ENCODE measurements at places on chromosomes 16 and 17.
A peak's percentile ranks its signal among the peaks of the same experiment; 100 is the strongest.

DNA sequence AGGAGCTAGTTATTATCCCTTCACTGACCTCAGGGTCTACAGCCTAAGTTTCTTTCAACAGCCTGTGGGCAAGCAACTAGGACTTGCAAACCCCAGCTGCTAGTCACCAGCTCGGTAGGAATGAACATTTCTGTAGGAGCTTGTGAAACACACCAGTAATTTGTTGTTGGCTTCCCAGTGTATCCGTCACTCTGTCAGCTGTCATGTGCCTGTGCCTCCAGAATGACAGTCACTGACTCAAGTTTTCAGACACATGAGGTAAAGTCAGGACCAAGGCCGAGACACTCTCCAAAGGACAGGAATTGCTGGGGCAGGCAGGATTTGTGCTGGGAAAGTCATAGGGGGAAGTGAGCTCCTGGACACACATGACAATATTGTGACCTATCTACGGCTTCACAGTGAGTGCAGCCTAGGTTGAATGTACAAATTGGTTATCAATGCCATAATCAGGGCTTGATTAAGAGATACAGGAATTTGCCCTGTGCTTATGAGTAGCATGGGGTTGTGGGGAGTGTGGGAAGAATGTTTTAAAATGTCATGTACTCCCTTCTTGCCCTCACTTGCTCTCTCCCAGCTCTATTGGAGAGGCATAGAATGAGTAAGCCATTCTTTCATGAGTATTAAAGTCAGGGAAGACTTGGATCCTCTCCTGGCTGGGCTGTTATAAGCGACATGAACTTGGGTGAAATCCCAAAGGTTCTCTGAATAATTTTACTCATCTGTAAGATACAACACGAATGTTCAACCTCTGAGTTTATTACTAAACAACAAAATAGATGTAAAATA is 391.4 kb downstream of the UTP18 start:
- no peak for DNase-seq

- no peak for DNase-seq
Observed at GRCh38 chr17:83151442-83152226, 72.2 kb downstream of the METRNL start.

GRCh38 chr17:64185101-64185500 is 55.2 kb upstream of the ERN1 start:
- no peak for DNase-seq

DNA sequence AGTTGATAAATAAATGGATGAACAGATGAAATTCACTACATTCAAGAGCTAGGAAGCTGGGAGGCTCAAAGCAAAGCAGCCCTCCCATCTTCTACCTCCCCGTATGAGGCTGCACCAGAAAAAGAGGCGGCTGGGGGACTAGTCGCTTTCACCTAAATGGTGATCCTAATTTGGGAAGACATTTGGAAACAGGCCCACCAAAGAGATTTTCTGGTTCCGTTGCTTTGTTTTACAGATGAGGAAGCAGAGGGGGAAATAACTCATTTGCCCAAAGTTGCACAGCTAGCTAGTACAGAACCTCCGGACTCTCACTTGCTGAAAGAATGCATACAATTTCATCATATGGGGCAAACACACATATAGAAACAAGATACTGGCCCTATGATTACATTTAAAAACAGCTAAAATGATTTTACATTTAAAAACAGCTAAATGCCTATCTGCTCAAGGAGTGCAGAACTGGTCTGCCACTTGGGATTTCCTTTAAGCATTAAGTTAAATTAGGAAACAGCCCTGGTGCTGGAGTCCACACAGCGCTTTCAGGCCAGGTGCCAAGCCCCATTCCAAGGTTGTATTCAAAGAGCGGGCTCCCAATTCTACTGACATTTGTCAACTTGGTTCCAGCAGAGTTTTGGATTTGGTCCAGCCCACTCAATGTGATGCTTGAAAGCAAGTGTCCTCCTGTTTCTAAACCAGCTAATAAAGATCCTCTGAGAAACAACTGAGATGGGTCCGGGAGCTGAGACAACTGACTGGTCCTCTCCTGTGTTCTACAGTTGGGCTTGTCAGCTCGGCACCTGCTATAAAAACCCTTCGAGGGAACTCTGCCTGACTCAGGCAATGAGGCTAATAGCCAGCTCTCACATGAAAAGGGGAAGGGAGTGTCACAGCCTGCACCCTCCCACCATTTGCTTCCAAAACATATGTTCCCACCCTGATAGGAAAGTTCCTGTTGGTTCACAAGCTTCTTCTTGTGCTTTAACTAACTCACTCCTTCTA is 11.7 kb downstream of the ERN1 start:
- DNase-seq, result no peak

GRCh38 chr16:56488035-56488434 is 31.8 kb downstream of the BBS2 start:
- DNase-seq, result no peak

DNA sequence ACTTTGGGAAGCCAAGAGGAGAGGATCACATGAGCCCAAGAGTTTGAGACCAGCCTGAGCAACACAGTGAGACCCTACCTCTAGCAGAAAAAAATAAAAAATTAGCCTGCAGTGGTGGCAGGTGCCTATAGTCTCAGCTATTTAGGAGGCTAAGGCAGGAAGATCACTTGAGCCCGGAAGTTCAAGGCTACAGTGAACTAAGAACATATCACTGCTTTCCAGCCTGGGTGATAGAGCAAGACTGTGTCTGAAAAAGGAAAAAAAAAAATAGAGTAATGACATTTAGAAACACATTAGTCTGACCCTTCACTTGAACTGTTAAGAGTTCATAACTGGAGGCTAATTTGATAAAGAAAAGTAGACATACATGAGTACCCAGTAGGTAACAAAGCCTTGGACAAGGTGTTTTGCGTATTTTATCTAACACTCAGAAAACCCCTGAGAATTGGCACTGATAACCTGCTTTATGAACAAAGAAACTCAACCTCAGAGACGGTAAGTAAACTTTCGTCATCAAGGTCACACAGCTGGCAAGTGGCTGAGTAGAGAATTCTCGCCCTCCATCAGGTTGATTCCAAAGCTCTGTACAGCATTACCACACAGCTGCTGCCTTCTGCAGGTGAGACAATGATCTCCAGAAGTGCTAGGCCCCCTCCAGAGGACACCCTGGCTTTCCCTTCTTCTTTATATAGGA is 101.1 kb downstream of the SMG6 start:
- no peak for DNase-seq

- no peak for DNase-seq
Observed at GRCh38 chr17:61464843-61465180, 12.6 kb downstream of the TBX4 start.

DNA sequence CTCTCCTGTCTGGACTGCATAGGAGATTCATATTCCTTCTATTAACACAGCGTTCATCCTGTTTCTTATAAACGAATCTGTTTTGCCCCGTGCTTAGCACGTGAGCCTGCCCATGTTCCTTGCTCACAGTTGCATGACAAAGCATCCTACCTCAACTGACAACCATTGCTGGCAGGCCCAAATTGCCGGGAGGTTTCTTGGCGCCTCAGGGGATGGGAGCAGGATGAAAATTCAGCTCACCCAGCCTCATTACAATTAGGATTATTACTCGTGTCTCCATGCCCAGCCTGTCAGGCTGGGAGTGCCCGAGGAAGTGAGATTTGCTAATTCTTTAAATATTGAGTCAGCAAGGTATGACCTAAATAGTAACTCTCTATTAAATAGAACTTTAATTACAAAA is 36.7 kb upstream of the HELZ start:
- no peak for DNase-seq

GRCh38 chr17:33040461-33040860 is 48.8 kb downstream of the SPACA3 start:
- no peak for DNase-seq

- no peak for DNase-seq
Observed at GRCh38 chr16:79037521-79038373, 562.8 kb downstream of the MAF start.

- DNase-seq, result no peak
Observed at GRCh38 chr16:3889059-3889458, 8.5 kb upstream of the CREBBP start.

- DNase-seq, result peak; percentile 39
Observed at GRCh38 chr17:27241346-27241946, 52.5 kb upstream of the WSB1 start.

DNA sequence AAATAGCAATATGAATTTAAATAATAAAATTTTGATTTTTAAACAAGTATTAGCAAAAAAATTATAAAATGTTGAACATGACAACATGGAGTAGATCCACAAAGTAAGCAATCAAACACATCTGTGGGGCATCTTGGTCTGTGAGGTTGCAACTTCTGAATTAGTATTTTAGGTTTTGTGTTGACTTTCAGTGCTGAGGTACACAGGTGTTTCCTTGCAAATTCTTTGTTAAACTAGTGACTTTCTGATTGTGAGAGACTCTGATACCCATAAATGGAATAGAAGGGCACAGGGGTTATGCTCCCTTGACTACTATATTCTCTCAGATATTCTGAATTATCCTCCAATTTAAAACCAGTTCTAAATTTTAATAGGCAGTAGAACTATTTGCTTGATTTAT is 841.7 kb downstream of the CDH8 start:
- no peak for DNase-seq

GRCh38 chr16:2519711-2520080 is 475 bp upstream of the AMDHD2 start:
- no peak for DNase-seq

GRCh38 chr17:18257268-18257981 is 1.1 kb downstream of the FLII start:
- peak; percentile 72 for DNase-seq

DNA sequence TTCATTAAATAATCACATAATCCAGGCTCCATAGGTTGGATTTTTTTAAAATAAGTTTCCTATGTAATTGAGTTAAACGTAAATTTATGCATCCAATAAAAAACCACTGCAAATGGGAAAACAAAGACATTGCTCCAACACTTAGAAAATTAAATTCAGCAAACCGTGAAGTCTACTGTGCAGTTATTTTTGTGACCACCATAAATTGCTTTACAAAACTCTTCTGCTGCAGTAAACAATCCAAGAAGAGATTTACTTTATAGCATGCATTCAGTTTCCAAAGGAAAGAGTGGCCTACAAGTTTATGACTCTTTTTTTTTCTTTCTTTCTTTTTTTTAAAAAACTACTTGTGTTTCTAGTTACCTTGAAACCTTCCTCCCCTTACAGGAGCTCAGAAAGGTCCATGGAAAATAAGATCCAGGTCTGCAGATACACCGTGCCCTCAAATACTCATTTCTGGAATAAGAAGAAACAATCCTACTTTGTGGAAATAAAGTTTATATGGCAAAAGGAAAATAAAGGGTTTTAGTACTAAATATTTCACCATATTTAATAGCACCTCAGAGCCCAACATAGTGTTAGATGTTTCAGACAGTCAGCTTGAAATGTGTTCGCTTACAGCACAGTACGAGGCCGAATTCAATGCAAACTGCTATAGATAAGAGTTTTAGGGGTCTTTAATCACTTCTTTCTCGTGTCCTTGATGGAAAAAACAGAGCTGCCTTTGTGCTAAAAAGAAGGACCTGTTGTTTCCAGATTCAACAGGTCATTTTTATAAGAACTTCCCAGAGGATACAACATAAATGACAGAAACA is 3.2 kb downstream of the HS3ST3A1 start:
- DNase-seq, result no peak

- peak; percentile 54 for DNase-seq
Observed at GRCh38 chr16:80656711-80657150, 115.9 kb downstream of the DYNLRB2 start.

DNA sequence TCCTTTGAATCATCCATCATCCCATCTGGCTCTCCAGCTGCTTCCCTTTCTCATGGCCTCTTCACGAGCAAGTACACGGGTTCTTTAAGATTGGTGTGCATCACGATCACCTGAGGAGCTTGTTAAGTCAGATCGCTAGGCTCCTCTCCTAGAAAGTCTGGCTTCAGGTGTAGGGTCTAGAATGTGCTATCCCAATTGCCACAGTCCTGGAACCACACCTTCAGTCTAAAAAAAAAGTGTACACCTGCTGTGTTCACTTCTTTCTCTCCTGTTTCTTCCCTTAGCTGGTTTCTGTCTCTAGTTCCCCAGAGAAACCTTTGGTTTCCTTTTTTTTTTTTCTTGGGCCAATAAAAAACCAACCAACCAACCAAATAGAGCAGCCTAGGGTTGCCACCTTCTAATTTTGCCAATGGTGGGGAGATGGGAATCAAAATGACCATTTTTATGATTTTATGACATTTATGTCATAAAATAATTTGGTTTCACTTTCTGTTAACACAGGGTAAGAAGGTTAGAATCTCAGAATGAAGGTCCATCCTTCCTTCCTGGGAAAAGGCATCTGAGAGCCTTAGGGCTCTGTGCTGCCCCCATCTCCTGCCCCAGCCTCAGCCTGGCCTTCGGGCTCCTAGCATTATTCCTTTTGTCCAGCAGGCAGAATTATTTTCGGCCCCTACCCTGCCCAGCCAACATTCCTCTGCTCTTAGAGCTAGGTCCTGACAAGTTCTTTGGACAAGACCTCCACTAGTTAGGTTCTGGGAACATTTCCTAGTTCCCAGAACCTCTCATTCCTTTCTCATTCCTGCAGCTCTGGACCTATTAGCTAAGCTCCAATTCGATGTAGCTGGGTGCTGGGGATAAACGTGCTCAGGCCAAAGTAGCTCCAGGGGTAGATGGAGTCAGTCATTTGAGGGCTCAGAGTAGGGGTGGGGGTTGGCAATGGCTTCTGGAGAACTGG is 1.9 kb upstream of the GGT6 start:
- no peak for DNase-seq

DNA sequence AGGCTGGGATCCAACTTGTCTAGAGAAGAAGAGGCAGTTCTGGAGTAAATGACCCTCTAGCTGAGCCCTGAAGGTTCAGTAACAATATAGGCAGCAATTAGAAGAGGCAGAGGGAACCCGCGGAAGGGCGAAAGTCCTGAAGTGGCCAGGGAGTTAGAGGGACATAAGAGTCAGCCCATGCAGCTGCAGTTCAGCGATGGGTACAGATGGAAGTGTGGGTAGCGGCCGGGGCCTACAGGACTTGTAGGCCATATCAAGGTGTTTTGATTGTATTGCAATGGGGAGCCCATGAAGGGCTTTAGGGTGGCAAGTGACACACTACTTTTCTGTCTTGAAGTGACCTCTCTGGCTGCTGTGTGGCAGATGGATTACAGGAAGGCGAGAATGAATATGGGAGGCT is 3.0 kb downstream of the ELAC2 start:
- no peak for DNase-seq

GRCh38 chr16:12499032-12499745 is 304.5 kb downstream of the CPPED1 start:
- DNase-seq, result no peak

GRCh38 chr16:23594186-23594585 is 1.9 kb downstream of the NDUFAB1 start:
- DNase-seq, result no peak

DNA sequence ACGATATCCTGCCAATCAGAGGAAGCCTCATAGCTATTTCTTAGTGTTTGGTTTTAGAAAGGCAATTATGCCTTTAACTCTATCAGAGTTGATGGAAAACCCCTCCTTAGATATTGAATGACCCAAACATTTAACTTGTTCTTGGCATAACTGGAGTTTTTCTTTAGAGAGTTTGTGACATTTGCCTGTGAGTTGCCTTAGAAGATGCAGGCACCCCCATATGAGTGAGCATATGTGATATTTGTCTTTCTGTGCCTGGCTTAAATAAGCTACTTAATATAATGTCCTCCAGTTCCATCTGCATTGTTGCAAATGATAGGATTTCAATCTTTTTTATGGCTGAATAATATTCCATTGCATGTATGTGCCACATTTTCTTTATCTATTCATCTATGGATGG is 19.6 kb upstream of the B4GALNT2 start:
- DNase-seq, result no peak
